ENCODE measurements at places on chromosomes 16 and 17. TPM values are rescaled to one million over a fixed set of nuclear protein-coding genes. Genes with fewer than 3 reads are reported as not detected.

The NKD1 gene
- total RNA-seq = 0.57 TPM

The KRTAP4-3 gene
- not detected for total RNA-seq

DNA sequence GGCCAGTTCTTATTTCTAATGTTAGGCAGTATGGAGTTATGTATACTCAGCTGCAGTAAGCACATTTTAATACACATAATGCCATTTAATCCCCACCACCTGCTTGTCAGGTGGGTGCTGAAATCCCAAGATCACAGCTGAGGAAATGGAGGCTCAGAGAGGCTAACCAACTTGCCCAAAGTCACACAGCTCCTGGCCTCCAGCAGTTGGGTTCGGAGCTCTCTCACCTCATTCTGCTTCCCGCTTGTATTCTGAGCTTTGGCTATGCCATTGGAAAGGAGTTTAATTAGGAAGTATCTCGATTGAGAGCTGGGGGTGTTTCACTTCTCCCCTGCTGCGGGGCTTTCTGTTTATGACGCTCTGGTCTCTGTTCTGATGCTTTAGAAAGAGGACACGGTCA lies 72.6 kb upstream of the CACNG5 start:
- no peak for DNase-seq

DNA sequence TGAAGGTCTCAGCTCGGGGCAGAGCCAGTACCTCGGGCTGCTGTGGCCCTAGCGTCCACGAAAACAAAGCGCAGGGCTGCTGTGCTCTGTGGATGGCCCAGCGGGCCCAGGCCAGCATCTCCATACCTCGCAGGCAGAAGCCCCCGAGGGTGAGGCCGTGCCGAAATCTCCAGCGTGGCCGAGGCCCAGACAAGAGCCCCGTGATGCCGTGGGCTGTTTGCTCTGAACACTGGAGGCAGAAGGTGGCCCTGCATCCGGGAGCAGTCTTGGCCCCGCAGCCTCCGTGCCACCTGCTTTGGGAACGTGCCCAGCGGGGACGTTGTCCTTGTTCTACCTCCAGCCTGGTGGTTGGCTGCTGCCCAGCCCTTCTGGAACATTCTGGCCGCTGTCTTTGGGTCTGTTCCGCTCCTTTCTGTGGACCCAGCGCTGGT lies 121.4 kb downstream of the BANP start:
- no peak for DNase-seq

DNA sequence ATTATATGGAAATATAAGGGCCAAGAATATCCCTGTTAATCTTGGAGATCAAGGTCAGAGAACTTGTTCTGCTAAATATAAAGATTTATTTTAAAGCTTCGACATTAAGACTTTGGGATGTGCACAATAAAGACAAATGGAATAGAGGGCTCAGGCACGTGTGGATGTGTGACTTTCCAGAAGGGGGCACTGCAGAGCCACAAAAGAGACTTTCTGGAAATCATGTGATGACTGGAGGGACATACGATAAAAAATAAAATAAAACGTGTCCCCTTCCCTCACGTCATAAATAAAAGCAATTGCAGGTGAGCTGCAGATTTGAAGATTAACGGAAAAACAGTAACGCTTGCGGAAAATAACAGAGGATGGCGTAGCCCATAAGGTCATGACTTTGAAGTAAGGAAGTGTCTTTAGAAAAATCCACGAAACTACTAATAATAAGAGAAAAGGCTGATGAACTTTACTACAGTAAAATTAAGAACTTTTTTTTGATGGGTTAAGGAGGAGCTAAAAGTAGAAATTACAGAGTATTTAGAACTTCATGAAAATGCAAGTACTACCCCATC lies 9.4 kb upstream of the ENGASE start:
- peak; percentile 63 for DNase-seq

DNA sequence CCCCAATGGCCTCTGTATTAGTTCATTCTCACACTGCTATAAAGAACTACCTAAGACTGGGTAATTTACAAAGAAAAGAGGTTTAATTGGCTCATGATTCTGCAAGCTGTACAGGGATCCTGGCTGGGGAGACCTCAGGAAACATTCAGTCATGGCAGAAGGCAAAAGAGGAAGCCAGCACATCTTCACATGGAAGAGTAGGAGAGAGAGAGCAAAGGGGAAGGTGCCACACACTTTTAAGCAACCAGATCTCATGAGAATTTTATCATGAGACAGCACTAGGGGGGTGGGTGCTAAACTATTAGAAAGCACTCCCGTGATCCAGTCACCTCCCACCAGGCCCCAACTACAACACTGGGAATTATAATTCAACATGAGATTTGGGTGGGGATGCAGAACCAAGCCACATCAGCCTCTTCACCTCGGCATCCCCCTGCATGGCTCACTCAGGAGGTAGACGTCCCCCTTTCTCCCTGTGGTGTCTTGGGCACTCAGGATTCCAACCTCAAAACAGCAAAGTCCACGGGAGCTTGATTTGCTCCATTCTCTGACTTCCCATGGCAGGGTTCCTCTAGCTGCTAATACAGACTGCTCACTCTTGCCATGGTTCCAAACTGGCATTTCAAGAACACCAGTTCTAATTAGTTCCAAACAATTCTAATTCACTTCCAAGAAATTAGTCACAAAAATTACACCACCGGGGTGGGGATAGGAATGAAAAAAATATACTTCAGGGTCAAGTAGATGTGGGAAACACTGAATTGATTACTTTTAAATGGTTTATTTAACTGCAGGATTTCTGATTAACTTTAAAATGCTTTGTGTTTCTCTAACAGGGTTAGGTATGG lies 203.8 kb upstream of the HSBP1 start:
- no peak for DNase-seq

DNA sequence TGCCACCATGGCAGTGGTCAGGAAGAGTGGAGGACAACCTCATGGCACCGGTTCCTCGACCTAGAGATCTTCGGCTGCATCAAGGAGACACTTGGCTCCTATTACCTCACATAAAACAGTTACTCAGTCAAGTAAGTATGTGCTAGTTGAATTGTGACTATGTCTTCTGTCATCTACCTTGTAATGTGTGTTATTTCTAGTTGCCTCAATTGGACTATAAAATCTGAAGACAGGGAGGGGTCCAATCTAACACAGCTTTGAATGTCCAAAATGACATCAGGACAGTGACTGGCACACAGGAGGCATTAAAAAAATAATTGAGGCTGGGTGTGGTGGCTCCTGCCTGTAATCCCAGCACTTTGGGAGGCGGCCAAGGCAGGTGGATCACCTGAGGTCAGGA lies 17.2 kb downstream of the C16orf86 start:
- DNase-seq = no peak

DNA sequence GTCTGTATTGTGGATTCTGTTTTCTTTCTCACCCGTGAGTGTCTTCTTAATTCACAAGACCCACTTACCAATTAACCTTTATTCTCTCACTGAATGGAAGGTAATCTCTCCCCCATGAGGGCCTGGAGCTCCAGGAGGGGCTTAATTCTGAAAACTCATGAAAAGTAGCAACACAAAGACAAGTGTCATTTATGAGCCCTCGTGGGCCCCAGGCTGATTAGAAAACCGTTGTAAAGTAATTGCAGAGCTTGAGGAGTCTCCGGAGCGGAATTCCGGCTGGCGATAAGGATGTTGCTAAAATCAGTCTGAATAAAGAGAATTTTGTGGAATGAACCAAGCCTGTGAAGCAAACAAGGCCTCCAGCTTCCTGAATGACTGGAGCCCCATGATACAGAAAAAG lies 301.5 kb downstream of the HAPSTR1 start:
- DNase-seq = peak; percentile 28

DNA sequence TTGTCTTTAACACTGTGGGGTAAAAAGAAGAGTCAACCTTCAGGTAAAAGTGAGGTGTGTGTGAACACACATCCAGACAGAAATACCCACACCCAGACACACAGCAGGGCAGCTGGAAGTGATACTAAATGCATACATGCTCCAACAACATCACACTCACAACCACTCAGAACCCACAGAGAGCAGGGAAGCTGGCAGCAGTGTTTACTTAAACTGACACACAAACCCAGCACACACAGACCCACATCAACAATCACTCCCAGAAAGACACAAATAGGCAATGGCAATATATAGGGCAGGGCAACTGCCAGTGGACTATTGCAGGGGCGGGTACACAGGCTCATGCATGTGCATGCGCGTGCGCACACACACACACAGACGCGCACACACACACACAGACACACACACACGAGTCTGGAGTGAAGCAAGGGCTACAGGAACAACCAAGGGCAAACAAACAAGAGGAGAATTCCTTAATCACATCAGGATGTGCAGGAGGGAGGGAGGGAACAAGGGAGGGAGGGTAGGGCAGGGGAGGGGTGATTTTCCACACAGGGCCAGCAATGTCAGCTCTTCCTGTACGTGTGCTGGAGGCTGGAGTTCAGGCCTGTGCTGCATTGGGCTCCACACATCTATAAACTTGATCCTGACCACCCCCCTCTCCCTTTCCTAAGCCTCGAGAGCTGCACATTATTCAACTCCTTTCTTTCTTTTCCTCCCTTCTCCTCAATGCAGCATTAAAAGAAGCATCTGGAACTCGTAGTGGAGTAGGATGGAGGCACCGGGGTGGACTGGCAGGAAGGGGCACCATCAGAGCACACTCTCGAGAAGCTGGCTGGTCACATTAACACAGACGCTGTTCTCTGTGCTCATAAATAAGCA lies 30.1 kb downstream of the HIC1 start:
- no peak for DNase-seq

All from A673 (cell line).